ENCODE measurements at places on chromosomes 7 and 10.

DNA sequence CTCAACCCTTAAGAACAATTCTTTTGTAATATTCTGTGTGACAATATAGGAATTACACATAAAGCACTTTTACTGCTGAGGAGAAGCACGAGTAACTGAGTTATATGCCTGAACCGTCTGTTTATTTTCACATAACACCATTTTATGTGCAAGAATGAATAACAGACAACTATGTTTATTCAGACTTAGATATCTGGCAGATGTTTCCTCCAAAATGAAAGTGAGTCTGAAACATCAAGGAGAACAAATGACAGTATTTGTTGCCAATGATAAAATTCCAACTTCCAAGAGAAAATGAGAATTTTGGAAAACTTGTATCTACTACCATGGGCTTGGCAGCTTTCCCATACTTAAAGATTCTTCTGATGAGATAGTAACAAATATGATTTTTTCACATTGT lies 51.4 kb downstream of the DNMBP start:
- no peak for DNase-seq

DNA sequence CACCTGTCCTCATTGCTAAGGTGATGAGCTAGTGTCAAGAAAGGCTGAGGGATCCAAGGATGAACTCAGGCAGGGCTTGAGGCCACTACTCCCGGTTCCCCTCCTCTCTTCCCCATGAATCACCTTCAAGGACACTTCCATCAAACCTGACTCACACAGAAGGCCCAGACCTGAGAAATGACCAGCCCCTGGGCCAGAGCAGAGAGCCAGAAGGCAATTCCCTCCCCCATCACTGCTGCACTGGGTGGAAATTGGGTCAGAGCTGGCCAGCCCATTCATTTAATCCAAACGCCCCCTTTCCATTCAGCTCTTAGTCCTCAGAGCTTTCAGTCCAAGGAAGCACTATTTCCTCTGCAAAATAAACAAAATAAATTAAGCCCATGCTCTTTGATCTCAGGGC lies 182.0 kb downstream of the KCNMA1 start:
- no peak for DNase-seq

DNA sequence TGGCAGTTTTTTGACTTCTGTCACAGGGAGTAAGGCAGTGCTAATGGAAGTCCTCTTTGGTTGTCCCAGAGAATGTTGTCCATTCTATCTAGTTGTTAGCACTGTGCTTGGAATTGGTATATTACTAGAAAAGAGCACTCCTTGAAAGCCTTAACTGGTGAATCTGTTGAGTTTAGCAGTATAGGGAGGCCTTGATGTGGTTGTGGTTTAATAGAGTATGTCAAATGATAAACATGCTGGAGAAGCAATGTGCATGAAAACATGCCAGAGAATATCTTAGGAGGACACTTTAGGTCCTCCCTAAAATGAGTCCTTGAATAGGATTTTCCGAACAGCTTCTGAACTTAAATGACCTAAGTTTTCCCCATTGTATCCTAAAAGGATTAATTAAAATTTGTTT lies 98.6 kb downstream of the BTRC start:
- DNase-seq: no peak

DNA sequence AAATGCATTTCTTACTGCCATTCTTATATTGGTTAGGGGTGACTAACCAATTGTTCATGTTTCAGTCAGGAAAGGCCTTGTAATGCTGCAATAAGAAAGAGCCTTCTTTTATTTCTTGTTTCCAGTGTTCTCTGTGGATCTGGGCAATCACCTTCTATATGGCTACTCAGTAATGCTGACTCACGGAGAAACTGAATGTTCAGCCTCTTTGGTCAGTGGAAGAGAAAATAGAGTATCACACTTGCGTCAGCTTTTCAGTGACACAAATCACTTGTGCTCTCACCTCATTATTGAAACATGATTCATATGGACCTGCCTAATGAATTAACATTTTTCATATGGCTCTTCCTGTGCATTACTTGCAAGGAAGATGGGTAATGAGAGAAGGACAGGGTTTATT lies 243.9 kb upstream of the POT1 start:
- no peak for DNase-seq

DNA sequence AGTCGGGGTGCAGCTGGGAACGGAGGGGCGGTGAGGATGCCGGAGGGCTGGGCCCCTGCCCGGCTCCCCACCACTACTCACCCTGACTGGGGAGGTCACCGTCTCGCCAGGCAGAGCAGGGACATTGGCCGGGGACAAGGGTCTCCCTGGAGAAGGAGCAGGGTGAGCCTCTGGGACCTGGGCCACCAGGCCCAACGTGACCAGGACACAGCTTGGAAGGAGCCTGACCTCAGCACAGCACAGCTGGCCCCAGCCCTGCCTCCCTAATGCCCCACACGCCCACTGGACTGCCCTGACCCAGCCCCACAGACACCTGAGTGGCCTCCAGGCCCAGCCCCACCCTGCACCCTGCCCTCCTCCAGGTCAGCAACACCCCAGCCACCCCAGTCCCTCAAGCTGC lies 21.1 kb downstream of the MICALL2 start:
- DNase-seq: no peak

DNA sequence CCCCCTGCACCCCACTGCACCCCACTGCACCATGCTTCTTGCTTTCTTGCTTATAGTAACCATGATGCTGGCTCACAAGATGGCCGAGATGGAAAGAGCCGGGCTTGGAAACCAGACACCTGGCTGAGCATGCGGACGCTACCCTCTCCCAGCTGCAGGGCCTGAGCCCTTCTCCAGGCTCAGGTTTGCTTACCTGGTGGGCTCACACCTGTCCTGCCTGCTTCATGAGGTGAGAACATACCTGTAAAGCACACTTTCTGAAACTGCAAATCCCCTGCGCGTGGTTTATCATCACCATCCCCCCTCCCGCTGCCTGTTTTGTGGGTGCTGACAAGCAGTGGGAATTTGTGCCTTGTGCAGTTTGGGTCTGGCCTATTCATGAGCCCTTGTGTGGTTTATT lies 302.7 kb downstream of the GLRX3 start:
- DNase-seq: no peak

GRCh38 chr10:70659306-70659705 lies 13.0 kb upstream of the ADAMTS14 start:
- DNase-seq: no peak

All from NCI-H1417 treated with DMSO at 0.1 percent for 48 hours (cell line).